Astrocyte of the cerebellum (primary cell): ENCODE measurements at places on chromosomes 16 and 17.

- no peak for DNase-seq
Measured at GRCh38 chr17:65892912-65893377, 299.0 kb downstream of the CEP112 start.

- DNase-seq = no peak
Measured at GRCh38 chr17:74522381-74523105, 8.7 kb downstream of the CD300LB start.

GRCh38 chr16:50269769-50270509, 3.6 kb downstream of the ADCY7 start:
- no peak for DNase-seq

DNA sequence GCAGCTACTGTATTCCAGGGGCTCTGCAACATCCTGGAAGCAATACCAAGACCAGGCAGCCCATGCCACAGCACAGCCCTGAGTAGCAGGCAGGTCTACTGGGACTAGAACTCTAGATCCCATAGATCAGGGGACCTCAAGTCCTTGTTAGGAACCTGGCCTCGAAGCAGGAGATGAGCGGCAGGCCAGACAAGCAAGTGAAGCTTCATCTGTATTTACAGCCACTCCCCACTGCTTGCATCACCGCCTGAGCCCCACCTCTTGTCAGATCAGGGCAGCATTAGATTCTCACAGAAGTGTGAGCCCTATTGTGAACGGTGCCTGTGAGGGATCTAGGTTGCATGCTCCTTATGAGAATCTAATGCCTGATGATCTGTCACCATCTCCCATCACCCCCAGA, 295.7 kb upstream of the TNRC6C start:
- DNase-seq = no peak
